ENCODE measurements at places on chromosomes 4 and X.

GRCh38 chr4:144687466-144687865, 41.5 kb downstream of the HHIP start:
- DNase-seq = no peak

- DNase-seq = no peak
Measured at GRCh38 chr4:75671802-75672421, 1.3 kb downstream of the G3BP2 start.

GRCh38 chr4:63894161-63894560, 515.1 kb downstream of the TECRL start:
- no peak for DNase-seq

DNA sequence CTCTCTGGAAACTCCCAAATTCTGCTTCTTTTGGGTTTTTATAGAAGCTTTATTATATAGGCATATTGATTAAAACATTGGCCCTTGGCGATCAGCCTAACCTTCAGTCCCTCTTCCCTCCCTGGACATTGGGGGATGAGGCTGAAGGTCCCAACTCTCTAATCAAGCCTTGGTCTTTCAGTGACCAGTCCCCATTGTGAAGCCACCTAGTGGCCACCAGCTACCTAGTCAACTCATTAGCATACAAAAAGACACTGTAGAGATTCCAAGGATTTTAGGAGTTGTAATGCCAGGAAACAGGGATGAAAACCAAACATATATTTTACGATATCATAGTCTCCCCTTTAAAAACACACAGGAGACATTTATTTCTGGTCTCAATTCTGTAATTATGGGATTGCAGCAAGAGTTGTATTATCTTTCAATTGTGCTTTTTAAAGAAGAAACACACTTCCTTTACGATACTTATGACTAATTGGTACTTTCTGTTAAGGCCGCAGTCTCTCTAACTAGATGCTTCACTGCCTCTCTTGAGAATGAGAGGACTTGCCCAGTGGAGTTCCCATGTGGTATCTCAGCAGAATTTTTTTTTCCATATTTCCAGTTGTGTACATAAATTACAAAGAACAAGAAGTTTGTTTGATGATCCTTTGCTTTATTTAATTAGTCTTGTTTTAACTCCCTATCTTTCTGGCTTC, 58.2 kb downstream of the WDR17 start:
- no peak for DNase-seq

DNA sequence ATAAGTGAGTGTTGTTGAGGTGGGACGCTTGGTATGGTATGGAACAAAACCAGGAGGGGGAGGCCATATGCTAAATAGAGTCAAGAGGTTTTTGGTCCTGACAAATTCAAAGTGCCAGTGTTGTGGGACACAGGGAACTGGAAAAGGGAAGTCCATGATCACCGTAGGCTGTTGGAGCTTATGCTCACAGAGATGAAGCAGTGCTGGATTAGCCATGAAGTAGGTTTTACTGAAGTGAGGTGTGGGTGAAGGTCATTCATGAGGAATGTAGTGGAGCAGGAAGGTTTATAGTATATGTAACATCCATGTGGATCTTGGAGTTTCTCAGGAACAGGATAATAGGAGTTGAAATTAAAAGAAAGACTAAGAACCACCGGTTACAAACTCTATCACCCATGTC, 256.1 kb upstream of the PITX2 start:
- no peak for DNase-seq

DNA sequence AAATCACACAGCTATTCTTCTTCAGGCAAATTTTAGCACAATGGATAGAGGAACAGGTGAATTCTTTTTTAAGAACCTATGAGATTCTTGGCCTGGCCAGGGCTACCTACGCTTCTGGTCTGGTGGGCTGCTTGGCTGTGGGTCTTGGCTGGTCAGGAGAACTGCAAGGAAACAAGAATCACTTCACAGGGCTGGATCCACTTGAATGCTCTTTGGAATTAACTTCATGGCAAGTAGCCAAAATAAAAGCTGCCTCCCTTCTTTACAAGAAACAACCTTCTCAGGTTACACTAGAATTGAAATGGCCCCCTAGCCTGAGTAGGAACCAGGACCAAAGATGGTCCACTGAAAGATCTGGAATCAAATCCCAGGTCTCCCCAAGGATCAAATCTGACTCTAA, 519.1 kb downstream of the IQCM start:
- DNase-seq = no peak

DNA sequence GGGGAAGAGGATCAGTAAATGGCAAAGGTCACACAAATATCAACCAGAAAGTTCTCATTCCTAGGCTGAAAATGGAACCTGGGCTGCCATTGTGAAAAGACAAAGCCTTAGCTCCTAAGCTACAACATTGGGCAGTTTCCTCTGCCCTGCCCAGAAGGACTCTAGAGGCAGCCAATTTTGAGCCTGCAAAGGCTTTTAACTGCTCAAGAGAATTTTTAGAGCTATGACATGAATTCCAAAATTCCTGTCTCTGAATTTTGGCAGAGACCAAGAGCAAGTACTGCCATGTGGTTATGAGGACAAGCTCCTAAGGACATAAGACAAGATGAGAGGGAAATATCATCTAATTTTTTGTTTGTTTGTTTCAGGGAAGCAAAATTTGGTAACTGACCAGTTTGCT, 29.6 kb upstream of the IGFBP7 start:
- no peak for DNase-seq

- DNase-seq = no peak
Measured at GRCh38 chr4:83704786-83705185, 168.9 kb downstream of the GPAT3 start.

GRCh38 chrX:154452823-154453222, 5.3 kb upstream of the PLXNA3 start:
- no peak for DNase-seq

- no peak for DNase-seq
Measured at GRCh38 chrX:128106630-128107029, 54.4 kb upstream of the ACTRT1 start.

DNA sequence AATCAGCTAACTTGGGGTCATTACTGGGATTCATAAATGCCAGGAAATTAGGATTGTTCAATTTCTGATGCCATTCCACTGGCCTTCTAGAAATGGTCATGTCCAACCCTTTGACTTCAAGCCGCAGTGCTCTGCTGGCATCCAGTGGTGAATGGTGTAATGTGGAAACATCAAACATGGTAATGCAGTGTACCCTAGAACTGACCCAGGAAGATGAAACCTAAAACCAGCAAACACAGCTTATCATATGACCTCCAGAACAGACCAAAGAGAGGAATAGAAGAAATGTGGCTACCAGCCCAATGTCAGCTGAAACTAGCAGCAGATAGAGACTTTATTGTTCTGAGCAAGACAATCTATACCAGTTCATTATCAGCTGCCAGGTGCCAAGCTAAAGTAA, 13.8 kb downstream of the CXCL13 start:
- DNase-seq = no peak

- DNase-seq = no peak
Measured at GRCh38 chr4:90074322-90074886, 52.8 kb upstream of the CCSER1 start.

GRCh38 chrX:38335382-38335781, 8.1 kb upstream of the RPGR start:
- DNase-seq = no peak

DNA sequence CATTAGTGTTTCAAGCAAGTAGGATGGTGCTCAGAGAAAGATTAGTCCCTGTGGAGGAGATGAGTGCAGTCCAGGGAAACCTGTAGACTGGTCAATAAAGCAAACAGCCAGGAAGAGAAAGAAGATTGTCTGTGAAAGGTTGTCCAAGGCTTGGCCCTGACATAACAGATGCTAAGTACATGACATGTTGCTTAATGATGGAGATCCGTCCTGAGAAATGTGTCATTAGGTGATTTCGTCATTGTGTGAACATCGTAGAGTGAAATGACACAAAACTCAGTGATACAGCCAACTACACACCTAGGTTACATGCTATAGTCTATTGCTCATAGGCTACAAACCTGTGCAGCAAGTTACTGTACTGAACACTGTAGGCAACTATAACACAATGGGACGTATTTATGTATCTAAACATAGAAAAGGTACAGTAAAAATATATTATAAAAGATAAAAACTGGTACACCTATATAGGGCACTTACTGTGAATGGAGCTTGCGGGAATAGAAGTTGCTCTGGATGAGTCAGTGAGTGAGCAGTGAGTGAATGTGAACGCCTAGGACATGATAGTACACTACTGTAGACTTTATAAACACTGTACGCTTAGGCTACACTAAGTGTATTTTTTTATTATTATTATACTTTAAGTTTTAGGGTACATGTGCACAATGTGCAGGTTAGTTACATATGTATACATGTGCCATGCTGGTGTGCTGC, 9.0 kb upstream of the PRSS48 start:
- no peak for DNase-seq

DNA sequence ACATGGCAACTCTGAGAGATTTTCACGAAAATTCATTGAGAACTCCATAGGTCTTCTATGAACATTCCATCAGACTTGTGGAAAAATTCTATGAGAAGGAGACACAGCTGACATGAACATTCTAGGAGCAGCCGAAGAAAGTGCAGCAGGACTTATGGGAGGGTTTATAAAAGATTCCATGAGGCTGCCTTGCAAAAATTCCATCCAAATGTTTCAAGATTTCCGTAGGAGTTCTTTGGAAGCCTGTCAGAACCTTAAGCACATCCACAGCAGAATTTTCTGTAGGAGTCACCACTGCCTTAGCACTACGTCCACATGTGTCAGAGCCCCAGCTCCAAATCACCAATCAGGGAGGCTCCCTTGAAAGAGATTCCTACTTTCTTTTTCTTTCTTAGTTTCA, 67.0 kb upstream of the MSX1 start:
- no peak for DNase-seq
